ENCODE measurements at places on chromosomes 6 and 20. TPM values are rescaled to one million over a fixed set of nuclear protein-coding genes. Genes with fewer than 3 reads are reported as not detected.

SPATS1 gene
- total RNA-seq, result not detected

SLC22A16 gene
- total RNA-seq, result not detected

SEMG1 gene
- not detected for total RNA-seq

- DNase-seq, result no peak
Measured at GRCh38 chr20:53399592-53400335, 193.9 kb downstream of the ZNF217 start.

DNA sequence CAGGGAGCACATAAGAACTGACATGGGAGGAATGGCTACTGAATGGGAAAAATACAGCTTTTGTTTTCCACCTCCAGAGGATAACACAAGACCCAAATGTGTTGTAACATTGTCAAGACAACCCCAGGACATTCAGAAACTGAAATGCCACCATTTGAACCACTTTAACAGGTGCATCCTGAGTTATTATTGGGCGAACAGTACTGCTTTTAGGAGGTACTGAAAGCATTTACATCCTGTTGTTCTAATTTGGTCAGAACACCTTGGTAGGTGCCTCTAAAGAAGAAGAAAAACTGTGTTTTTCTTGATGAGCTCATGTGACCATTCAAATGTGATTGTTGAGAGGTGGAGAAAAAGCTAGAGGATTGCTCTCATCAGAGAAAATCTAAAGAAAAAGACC, 6.4 kb upstream of the TXNDC5 start:
- no peak for DNase-seq

DNA sequence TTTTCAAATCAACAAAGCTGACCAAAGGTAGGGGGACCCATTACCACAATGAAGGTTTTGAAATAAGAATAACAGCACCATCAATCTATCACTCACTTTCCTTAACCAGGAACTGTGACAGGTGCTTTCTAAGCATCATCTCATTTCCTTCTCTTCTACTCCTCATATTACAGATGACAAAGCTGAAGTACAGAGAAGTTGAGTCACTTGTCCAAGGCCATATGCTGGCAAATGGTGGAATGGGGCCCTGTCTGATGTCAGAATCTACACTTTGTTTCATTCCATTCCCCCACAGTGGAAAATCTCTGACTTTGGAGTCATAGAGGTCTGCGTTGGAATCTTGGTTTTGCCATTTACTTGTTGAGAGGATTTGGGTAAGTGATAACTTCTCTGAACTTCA, 222.5 kb upstream of the LRFN2 start:
- no peak for DNase-seq

DNA sequence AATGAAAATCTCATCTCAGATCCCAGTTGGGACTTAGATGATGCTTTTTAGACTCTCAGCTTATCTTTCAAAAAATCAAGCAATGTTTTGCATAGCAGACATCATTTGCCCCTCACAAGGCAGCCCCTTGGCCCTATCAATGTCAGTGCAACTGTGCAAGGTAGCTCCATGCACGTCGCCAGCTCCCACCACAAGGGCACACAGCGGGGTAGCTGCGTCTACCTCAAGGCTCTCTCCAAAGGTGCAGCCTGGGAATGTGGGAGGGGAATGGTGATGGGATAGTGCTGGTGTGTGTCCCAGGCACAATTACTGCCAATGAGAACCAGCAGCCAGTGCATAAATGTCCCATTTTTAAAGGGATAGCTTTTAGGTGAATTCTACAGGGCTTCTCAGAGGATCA, 137.5 kb upstream of the SYNDIG1 start:
- DNase-seq, result no peak

GRCh38 chr20:1390581-1391403, 2.1 kb downstream of the FKBP1A start:
- no peak for DNase-seq

- no peak for DNase-seq
Measured at GRCh38 chr6:144098993-144099392, 3.6 kb upstream of the SF3B5 start.

GRCh38 chr6:7604506-7604905, 14.5 kb downstream of the SNRNP48 start:
- DNase-seq, result no peak

GRCh38 chr20:23435626-23436539, 3.6 kb upstream of the CSTL1 start:
- DNase-seq, result no peak

- DNase-seq, result no peak
Measured at GRCh38 chr6:16105854-16106253, 23.0 kb upstream of the MYLIP start.
